Left kidney (tissue), 8 donors: ENCODE measurements at places on chromosomes 1 and 21. TPM values are rescaled to one million over a fixed set of nuclear protein-coding genes. Genes with fewer than 3 reads are reported as not detected.

AMPD1 gene
- not detected for polyA plus RNA-seq

LCE6A gene
- not detected for polyA plus RNA-seq

LCE1E gene
- not detected for polyA plus RNA-seq

CATSPERE gene
- polyA plus RNA-seq: 2.7 TPM

GCSAML gene
- 0.28 TPM for polyA plus RNA-seq

SLFNL1 gene
- 1.1 TPM for polyA plus RNA-seq

SH2D2A gene
- polyA plus RNA-seq: 0.52 TPM

CASP9 gene
- polyA plus RNA-seq: 31.0 TPM

NTRK1 gene
- 1.2 TPM for polyA plus RNA-seq

CRP gene
- polyA plus RNA-seq: not detected

DNA sequence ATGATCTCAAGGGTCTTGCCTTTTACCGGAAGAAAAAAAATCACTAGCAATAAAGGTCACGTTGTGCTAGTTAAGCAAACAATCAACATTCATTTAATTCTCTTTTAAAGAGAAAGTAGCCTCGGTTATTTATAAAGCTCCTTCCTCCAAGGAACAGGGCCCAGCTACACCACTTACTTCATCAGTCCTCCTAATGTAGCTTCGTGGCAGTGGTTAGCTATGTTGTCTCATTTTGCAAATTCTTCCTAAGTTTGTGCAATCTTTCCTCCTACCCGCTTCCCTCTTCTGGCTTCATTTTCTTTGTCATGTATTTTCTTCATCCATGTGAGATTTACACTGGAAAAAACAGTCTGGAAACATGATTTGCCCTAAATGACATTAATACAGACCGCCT, 554.2 kb downstream of the NUF2 start:
- no peak for DNase-seq

- no peak for DNase-seq
These were observed 160.1 kb downstream of the SLC45A1 start for GRCh38 chr1:8477983-8478362.

DNA sequence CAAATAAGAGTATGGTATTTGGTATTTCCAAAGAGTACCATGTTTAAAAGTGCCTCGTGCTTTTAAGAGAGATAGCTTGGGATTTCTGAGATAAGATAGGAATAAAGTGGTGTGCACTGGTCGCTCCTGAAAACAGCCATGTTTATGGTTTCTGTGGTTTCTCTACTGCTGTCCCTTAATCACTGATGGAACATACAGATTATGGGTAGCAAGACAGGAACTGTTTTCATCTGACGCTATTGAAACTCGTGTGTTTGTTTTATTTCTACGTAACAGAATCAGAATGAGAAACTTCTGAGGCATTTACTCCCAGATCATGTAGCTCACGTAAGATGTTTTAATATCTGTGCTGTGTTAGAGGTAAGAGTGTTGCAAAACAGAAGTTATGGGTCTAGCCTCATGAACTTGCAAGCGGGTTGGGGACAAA, 126.0 kb downstream of the KIAA0319L start:
- no peak for DNase-seq

- DNase-seq: no peak
These were observed 25.5 kb downstream of the OVGP1 start for GRCh38 chr1:111402083-111402482.

DNA sequence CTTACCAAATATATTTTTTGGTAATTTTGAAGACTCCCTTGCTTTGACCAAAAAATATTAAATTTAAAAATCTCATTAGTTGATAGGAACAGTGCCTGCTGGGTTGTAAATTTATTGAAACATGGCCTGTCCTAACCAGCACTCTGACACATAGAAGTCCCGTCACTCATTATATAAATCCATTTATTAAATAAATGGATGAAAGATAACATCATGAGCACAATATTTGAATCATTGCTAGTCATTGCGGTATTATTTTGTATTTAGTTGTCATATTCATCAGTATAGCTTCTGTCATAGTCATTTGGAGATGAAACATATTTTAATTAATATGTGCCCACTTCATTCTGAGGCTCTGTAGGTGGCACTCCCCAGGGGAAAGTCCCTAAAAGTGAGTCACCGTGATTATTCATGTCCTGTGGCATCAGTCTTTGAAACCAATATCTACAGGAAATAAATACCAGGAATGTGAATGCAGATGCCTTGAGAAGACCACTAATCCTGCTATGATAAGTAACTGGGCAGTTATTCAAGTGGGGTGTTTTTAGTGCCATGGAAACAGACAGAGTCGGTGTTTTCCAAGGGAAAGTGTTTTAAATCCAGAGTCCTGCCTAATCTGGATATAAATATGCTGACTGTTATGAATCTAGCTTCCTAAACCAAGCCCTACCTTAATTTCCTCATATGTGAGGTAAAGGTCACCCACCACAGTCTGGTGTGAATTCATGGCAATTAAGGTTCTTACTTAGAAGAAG, 302.0 kb downstream of the DUSP10 start:
- DNase-seq: no peak

- DNase-seq: peak; percentile 75
These were observed 36.6 kb upstream of the HMGN1 start for GRCh38 chr21:39385299-39386145.

- peak; percentile 13 for DNase-seq
These were observed 18.9 kb downstream of the SPATA46 start for GRCh38 chr1:162357681-162358266.

DNA sequence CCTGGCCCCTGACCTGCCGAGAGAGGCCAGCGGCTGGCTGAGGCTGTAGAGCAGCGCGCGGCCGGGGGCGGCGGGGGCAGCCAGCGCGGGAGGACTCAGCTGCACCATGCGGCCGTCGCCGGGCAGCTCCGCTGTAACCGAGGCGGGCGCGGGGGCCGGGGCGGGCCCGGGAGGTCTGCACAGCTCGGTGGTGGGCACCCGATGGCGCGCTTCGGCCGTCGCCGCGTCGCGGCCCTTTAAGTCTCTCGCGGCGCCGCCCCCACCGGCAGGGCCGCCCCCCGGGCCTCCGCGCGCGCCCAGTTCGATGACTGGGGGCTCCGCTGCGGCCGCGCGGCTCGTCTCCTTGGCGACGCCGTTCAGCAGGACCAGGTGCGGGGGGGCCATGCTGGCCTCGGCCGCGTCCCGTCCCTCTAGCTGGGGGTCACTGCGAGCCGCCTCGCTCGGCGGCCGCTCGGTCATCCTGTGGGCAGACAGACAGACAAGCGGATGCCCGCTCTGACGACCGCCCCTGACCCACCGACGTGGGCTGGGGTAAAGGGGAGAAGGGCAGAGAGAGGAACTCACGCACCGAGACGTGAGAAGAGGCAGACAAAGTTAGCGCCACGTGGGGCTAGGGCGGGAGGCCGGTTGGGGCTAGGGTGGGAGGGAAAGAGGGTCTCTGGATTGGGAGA, 6.5 kb downstream of the TAL1 start:
- no peak for DNase-seq

DNA sequence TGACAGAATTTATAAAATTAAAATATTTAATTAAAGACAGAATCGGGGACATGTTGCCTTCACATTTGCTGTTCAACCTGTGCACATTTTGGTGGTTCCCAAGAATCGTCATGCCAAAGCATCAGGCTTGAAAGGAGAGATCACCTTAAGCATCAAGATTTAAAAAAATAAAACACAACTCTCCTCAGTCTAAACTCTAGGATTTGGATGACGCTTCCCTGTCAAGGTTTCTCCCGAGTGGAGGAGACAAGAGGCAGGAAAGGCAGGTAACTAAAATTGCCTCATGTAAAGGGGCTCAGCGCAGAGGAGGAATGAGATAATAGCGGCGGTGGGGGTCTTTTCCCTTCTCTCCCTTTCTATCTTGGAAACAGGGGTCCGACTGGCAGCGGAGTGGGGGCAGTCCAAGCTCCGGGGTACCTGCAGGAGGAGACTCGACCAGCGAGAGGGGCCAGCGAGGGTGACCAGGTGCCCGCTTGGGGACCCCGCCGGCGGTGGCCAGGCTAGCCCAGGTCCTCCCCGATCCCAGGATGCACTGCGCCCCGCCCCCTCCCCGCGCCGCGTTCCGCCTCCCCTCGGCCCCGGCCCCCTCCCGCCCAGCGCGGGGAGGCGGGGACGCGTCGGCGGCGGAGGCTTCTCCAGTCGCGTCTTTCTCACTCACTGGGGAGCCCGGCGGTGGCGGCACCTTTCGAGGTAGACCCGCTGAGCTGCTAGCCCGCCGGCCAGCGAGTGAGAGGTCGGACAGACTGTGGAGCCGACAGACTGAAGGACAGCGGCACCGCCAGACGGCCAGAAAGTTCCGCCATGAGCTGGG, at the start of gene FNBP1L:
TSS of gene FNBP1L (plus strand) at position 638 of the 811 bp plus-strand sequence. CDS start at position 802, 164 bp downstream.
- peak; percentile 89 for DNase-seq

DNA sequence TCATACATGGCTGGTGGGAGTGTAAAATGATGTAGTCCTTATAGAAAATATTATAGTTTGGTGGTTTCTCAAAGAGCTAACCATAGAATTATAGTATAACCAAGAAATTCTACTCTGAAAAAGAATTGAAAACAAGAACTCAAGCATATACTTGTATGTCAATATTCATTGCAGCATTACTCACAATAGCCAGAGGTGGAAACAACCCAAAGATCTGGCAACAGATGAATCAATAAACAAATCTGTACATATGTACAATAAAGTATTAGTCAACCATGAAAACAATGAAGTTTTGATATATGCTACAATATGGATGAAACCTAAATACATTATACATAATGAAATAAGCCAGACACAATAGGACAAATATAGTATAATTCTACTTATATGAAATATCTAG, 29.7 kb downstream of the XCL1 start:
- DNase-seq: no peak

DNA sequence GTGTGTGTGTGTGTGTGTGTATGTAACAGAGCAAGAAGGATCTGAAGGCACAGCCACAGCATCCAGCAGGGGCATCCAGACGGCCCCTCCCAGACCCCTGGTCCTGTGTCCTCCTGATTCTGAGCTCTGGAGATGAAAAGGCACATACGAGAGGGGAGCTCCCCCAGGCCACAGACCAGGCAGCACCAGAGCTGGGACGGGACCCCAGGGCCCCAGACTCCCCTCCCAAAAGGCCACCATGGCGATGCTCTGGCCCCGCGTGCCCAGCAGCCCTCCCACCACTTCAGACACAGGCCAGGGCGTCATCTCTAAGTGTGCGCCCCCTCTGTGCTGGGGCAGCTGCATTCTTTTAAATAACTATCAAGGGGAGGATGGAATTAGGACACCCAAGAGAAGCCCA, 245.8 kb downstream of the MATN1 start:
- DNase-seq: no peak

DNA sequence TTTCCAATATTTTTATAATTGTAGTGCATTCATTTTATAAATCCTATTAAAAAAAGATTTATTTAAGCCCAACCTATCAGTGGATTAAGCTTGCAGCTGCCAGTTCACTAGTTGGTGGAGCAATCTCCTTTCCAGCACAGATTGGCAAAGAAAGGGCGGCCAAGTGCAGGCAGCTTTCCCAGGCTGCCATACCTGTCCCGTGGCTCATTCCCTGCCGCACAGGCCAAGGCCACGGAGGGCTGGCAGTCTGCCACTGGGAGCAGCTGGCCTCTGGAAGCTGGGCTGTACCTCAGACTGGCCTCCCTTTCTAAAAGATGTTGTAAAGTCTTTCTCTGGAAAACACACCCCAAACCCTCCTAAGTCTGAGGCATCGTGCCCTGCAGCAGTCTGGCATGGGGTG, 74.2 kb downstream of the SIM2 start:
- no peak for DNase-seq

DNA sequence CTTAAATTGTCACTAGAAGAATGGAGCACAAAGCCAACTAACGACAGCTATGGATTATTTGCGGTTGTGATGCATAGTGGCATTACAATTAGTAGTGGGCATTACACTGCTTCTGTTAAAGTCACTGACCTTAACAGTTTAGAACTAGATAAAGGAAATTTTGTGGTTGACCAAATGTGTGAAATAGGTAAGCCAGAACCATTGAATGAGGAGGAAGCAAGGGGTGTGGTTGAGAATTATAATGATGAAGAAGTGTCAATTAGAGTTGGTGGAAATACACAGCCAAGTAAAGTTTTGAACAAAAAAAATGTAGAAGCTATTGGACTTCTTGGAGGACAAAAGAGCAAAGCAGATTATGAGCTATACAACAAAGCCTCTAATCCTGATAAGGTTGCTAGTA, 13.5 kb downstream of the USP1 start:
- DNase-seq: no peak

DNA sequence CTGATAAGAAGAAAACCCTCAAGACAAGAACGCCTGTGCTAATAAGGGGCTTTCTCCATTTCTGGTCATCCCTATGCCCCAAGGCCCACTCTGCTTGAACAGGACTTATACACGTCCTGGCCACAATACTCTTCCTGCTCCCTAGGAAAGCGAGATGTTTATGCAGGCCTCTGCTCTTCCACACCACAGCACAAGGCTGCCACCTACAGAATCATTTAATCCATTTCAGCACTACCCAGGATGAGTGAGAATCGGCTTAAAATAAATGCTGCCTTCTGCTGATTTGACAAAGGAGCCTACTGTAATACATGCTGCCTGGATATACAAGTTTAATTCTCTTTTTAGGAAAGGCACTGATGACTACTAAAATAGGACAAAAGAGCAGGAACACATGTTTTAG, 29.4 kb downstream of the FRRS1 start:
- peak; percentile 21 for DNase-seq

DNA sequence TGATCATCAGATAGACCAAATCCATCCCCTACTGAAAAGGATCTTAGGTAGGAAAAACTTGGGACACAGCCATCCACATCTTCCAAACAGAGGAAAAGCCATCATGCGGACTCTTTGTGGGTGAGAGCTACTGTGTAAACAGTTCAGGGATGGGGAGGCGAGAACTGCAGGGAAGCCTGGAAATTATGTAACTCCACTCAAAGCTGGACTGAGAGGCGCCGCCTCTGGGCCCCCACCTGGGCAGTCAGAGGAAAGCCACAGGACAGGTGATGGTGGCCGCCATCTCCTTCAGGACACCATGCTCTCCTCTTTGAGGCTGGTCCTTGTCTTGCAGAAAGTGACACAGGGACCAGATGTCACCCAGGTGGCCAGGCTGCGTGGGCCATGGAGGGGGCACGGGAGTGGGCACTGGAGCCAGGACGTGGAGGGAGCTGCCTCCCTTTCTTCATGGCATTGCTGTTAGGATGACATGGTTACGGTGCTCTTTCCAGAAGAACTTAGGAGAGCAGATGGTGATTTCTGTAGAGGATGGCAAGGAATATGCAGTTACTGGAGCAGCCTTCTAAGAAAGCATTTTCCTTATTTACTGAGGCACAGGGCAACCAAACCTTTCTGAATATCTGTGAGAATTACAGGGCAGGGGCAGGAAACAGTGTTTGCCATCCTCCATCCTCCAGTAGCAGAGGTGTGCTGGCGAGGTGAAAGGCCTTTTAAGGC, 32.0 kb upstream of the TDRD10 start:
- DNase-seq: no peak

GRCh38 chr1:165905853-165906252, 78.4 kb downstream of the UCK2 start:
- DNase-seq: no peak

GRCh38 chr1:246074421-246074820, 432.7 kb downstream of the SMYD3 start:
- DNase-seq: no peak
